HCT116 (cell line): ENCODE measurements at places on chromosomes 13 and 19. TPM values are rescaled to one million over a fixed set of nuclear protein-coding genes. Genes with fewer than 3 reads are reported as not detected.

Gene TSSK6
- total RNA-seq = 4.1 TPM

Gene ZNF93
- not detected for total RNA-seq

Gene CTXN1
- 56.0 TPM for total RNA-seq

Gene UBL5
- total RNA-seq = 335 TPM

Gene ATXN8OS
- total RNA-seq = not detected

Gene LGALS14
- not detected for total RNA-seq

Gene HOMER3
- 45.2 TPM for total RNA-seq

Gene ZIC5
- total RNA-seq = 10.3 TPM

Gene CGB1
- 0.76 TPM for total RNA-seq

Gene NMRK2
- not detected for total RNA-seq

Gene ENOX1
- total RNA-seq = 4.5 TPM

Gene POU2F2
- 0.89 TPM for total RNA-seq

Gene ZNF530
- 3.8 TPM for total RNA-seq

DNA sequence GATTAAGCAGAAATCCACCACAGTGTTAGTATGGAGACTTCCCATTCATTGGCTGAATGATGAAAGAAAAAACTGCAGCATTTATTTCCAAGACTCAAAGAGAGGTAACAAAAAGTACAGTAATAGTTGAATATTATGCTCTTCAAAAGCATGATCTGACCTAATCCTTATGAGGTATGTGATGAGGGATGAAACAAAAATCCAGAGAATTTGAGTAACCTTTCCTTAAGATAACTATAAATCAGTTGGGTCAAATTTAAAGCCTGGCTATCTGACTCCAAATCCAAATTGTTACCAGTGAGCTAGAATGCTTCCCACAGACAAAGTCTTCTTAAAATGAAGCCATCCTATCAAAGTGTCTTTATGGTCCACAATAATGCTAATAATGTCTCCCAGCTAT, 38.1 kb downstream of the NUFIP1 start:
- no peak for DNase-seq

- DNase-seq = no peak
Measured at GRCh38 chr13:30354493-30355383, 47.4 kb upstream of the KATNAL1 start.

DNA sequence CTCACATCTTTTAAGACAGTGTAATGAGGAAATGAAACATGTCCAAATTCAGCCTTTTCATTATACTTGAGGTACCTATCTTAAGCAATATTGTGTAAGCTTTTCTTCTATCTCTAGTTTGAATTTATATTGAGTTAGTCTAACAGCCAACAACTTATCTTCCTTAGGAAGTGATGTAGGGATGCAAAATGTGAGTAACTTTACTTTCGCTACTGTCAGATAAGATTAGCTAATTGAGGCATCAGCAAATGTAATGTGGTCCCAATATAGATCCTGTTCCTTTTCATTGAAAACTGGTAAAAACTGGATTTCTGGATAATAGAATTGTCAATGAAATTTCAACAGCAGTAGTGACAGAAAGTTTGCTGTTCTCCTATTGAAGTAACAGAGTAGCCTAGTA, 902.2 kb downstream of the GPC5 start:
- no peak for DNase-seq

DNA sequence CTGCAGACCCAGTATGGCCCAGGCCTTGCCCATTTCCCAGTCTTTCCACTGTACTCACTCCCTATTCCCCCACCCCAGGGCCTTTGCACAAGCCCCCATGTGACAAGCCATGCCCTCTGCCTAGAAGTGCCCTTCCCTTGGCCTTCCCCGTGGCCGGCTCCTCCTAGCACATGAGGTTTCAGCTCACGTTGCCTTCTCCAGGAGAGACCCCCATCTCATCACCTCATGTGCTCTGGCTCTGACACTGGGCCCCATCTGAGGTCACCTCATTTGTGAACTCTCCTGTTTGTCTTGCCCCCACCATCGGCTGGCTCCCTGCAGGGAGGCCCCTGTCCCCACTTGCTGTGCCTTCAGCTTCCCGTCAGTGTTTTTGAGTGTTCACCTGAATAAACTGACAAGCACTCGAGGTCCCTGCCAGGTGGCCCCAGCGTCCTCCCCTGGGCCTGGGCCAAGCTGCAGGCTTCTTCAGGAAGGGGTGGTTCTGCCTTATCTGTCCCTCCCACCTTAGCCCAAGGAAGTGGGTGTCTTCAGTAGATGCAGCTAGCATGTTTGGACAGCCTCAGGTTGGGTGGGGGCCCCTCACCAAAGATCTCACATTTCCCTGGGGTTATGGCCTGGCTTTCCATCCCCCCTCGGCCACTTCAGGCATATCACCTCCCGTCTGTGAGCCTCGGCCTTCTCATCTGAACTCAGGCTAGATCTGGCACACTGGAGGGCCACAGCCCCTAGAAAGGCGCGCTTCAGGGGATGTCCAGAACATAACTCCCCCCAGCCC, 3.8 kb upstream of the SLC25A42 start:
- no peak for DNase-seq

DNA sequence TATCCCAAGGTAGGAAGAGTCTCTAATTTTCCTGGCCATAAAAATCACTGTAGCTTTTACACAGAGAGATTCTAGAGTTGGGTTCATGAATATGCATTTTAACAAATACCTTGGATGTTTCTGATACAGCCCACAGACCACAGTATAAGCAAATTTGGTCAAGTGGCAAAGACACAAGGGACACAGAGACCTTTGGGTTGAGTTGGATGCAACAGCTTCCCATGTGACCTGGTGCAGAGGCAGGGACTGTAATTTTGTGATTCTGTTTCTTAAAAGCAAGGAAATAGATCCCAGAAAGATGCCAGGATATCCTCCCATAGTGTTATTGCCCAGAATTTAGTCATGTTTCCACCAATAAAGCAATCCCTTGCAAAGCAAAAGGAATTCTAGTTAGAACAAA, 27.0 kb downstream of the FPR3 start:
- DNase-seq = no peak

DNA sequence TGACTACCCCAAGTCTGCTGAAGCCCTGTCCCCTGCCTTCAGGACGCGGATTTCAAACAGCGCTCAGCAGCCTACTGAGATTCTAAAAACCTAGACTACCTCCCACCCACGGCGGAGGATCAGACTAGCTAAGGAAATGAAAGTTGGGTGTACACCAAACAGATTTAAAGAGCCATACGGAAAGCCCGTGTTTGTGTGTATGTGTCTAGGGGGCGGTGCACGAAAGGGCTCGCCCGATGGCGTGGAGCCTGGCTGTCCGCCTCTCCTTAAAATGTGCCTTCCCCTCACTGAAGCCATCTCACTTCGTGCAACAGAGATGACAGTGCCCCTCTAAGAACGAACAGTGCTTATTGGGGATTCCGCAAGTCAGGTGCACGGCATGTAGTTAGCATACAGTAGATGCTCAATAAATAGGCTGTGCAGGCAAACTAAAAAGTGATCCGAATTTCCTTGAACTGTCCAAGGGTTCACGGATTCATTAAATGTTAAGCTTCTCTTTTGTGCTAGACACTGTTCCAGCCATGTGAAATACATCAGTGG, 639 bp downstream of the LENG1 start:
- DNase-seq = no peak

DNA sequence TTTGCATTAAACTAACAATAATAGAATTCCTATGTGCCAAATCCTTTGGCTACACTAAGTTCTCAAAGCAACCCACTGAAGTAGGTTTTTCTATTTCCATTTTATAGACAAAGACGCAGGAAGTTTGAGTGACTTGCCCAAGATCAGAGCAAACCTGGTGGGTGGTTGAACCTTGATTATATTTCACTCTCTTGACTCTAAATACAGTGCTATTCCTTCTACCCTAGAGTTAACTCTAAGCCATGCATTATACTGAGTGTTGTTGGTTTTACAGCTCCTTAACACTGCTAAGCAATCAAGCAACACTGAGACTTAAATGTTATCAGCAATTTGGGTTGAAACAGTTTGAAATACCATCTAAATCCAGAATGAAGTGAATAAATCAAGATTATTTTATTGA, 813.6 kb upstream of the GPC6 start:
- DNase-seq = no peak

GRCh38 chr19:7328647-7329046, 20.1 kb upstream of the ARHGEF18 start:
- DNase-seq = no peak

DNA sequence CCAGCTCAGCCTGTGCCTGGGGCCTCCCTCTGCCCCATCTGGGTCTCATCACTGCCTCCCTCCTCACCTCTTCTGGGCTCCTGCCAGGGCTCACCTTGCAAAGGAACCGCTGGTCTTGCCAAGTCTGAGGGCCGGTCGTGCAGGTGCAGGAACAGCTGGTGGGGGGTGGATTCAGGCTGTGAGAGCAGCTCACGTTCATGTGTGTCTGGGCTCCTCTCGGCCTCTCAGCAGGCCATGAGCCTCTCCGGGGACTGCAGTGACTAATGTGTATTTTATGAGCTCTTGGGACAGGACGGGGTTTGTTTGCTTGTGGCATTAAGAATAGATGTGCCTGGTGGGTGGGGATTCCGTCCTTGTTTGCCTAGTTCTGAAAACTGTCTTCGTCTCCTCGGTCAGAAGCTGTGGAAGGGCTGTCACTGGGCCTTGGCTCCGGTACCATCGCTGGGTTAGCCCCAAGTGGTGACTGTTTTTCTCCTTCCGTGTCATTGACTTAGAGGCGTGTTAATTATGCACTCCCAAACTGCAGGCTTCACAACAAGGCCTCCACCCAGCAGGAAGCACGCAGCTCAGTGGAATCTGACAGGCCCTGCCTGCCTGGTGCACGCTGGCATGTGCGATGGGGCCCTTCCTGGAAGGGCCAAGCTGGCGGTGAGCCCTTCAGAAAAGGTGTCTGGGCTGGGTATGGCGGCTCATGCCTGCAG, 77.6 kb downstream of the KDM4B start:
- no peak for DNase-seq

- DNase-seq = no peak
Measured at GRCh38 chr13:113835461-113836270, 28.2 kb downstream of the GAS6 start.

GRCh38 chr19:30362156-30362754, 9.9 kb upstream of the ZNF536 start:
- no peak for DNase-seq

DNA sequence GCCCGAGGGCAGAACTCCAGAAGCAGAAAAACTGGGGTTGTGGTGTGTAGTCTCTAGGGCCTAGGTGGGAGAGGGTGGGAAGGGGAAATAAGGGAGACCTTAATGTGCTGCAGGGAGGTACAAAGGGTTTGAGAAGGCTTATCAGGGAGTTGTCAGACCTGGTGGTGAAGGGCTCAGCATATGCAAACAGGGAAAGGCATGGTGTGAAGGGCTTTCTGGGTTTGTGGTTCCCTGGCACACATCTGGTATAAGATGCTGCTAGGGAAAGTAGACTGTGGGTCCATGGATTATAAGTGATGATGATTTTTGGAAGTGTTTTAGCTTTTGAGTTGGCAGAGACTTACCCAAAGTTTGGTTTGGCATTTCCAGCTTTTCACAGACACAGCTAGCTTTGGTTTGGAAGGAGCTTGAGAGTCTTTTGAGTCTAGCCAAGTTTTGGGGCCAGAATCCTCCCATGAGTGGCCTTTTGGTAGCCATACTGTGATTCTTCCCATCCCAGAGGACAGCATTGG, 2.2 kb downstream of the TRIM28 start:
- DNase-seq = no peak

DNA sequence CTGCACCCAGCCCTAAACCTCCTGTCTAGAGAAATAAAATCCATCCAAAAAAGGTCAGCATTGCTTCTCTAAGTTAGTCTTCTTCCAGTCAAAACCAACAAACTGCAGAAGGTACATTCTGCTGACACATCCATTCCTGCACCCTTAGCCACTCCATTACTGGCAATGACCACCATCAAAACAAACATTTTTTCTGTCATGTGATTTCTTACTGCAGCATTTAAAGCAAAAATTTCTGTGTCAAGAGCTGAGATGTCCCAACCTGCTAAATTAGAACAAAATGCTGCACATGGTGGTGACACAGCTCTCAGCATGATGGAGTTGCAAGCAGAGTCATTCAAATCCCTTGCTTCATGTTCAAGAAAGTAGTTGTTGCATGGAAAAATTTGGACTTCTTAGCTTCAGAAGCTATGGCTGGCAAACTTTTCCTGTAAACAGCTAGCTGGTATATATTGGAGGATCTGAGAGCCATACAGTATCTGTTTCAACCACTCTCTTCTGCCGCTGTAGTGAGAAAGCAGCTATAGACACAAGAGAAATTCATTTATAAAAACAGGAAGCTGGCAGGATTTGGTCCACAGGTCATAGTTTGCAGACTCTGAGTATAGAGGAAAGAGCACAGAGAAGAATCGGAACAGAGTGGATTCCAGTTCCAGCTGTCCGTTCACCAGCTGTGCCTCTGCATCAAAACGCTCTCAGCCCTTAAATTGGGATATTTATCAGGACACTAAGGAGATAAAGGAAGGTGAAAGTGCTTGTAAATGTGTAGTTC, 17.4 kb downstream of the RUBCNL start:
- DNase-seq = no peak

- no peak for DNase-seq
Measured at GRCh38 chr13:71727042-71727441, 140.0 kb downstream of the DACH1 start.

GRCh38 chr19:8221161-8221560, 12.0 kb downstream of the CERS4 start:
- DNase-seq = no peak

- DNase-seq = no peak
Measured at GRCh38 chr19:45663800-45664199, 4.2 kb upstream of the GIPR start.

DNA sequence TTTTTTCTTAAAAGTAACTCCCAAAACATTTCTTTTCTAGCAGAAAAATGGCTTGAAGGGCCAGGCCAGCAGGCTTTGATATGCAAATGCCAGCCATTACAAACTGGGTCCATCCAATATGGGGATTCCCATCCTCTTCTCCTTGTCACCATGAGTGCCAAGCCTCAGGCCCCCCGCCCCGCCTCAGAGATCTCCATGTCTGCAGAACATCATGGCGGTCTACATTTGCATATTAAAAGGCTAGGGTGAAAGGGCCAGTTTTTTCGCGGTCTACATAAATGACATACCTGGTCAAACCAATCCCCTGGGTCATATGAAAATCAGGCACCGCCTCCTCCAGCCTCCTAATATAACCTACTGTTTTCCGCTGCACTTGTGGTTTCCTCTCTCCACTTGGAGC, 1327.6 kb downstream of the UQCRFS1 start:
- DNase-seq = no peak

DNA sequence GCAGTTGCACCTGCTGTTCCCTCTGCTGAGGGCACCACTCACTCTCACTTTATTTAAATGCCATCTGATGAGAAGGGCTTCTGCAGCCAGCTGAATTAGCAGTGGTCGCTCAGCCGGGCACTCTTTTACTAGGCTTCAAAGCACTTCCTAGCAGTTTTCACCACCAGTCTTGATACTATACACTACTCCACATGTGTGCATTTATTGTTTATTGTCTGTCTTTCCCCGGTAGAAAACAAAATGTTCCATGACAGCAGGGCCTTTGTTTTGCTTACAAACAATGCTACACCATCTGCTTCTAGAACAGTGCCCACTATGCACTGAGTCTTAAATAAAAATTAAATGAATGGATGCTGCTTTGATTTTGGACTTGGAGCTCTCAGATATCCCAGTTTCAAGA, 404.9 kb downstream of the FGF14 start:
- no peak for DNase-seq
